ENCODE measurements at places on chromosomes 4 and X.

- no peak for DNase-seq
Measured at GRCh38 chr4:176339936-176340761, 20.4 kb downstream of the SPCS3 start.

DNA sequence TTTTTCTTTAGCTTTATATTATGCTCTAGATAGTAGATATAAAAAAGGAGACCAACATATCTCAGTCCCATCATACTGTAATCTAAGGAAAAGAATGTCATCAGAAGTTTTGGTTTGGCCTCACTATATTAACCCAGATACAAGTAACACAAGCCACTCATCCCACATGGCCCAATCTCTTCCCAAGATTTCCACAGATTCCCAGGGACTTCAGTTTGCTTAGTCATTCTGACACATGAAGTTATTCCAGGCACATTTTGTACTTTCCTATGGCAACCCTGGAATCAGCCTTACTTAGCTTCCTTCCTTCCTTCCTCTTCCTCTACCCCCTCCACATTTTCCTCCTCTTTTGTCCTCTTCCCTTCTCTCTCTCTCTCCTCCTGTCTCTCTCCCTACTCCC is 21.7 kb upstream of the DCLK2 start:
- DNase-seq, result peak; percentile 69

DNA sequence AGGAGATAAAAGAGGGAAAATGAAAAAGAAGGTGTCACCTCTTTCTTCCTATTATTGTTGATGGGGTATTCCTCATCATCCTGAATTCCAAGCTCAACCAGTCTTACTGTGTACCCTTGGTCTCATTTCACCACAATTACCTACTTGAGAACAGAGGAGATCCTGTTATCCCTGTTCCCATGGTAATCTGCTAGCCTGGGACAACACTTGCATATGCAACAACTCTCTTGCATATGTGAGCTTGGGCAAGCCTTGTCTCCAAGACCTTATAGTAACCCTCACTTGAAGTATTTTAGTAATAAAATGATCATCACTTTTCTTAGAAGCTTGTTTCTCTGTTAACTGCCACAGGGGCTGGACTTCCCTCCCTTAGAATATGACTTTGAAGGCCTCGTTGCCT is 253.7 kb downstream of the NAP1L3 start:
- no peak for DNase-seq

DNA sequence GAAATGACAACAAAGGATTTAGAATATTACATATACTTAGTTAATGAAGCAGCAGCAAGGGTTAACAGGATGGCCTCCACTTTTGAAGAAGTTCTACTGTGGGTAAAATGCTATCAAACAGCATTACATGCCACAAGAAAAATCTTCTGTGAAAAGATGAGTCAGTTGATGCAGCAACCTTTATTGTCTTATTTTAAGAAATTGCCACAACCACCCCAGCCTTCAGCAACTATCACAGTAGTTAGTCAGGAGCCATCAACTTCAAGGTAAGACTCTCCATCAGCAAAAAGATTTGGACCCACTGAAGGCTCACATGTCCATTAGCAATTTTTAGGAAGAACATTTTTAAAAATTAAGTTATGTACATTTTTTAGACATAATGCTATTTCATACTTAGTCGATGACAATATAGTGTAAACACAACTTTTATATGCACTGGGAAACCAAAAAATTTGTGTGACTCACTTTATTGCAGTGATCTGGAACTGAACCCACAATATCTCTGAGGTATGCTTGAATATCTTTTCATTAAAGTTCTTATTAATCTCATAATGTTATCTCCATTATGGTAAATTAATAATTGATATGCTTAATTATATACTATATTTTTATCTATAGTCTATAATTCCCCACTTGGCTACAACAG is 81.2 kb downstream of the SPCS3 start:
- DNase-seq, result peak; percentile 90

DNA sequence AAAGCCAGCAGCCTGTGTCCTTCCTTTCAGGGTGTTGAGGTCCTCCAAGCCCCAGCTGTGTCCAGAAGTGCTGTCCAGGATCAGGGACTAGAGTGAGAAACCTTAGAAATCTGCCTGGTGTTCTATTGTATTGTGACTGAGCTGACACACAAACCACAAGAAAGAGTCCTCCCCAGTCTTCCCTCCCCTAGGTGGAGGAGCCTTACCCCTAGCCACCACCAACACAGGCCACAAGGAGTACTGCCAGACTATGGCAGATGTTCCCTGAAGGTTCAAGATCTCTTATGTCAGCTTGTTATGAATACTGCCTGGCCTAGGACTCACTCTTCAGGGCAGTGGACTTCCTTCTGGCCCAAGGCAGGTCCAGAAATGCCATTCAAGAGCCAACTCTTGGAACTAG is 514.1 kb upstream of the PITX2 start:
- DNase-seq, result no peak

- DNase-seq, result no peak
Measured at GRCh38 chr4:133968174-133968573, 233.4 kb downstream of the PABPC4L start.

GRCh38 chrX:12919051-12919450 is 12.6 kb downstream of the TLR8 start:
- DNase-seq, result no peak

DNA sequence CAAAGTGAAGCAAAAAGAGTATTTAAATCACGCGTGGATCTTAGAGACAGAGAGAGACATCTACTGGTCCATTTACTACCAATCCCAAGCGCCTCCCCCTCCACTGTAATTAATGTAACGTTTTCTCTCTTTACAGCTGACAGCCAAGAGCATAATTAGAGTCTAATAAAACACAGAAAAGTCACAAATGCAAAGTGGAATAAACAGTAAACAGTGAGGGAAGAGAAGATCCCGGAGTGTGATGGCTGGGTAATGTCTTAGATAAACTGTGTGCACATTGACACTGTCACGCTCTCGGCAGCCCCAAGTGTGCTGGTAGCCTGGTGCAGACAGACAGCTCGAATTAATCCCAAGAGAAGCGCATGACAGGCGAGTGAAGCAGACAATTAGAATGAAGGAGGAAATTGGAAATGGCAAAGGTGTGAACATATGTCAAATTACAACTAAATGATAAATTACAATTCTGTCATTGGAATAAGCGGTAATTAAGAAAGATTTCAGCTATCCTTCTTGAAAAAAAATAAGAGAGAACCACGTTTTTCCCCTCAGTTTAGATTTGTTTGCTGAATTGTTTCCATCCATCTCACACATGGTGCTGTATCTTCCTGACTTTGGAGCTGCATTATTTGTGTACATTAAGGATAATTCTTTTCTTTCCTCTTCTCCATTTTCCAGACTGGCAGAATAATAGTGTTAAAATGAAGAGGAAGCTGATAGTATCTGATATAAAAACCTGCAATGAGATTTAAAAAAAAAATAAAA is 100.1 kb downstream of the CXXC4 start:
- DNase-seq, result no peak

DNA sequence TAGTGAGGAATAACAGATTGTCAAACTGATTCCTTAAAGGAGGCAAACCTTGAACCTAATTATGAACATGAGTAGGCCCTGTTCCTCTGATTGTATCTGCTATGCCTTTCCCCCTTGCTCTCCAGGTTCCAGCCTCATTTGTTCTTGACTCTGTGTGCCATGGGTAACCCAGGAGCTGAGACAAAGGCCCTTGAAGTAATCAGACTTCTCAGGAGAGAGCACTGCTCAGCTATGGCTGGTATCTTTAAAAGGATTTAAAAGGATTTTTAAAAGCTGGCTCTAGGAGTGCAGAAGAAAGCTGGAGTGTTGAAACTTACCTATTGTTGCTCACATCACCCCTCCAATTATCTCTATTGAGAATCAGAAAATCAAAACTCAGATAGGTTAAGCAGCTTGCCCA is 1565.5 kb upstream of the AGA start:
- no peak for DNase-seq

DNA sequence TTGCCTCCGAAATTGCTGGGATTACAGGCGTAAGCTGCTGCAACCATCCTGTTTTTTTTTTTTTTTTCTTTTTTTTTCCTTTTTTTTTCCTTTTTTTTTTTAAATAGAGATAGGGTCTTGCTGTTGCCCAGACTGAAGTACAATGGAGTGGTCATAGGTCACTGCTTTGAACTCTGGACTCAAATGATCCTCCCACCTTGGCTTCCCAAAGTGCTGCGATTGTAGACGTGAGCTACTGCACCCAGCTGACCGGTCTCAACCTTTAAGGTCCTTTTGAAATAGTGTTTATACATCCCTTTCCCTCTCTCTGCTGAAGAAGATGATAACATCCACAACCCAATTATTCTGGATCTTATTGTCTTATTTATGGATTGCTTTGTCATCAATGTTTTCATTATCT is 548.7 kb downstream of the GBA3 start:
- no peak for DNase-seq

Measured in fibroblast of skin of right biceps (primary cell).